A549 treated with ZK216348 at 1 μM for 4 hours (cell line): ENCODE measurements at places on chromosomes 11 and 22. TPM values are rescaled to one million over a fixed set of nuclear protein-coding genes. Genes with fewer than 3 reads are reported as not detected.

MAJIN gene
- not detected in 5 replicates for total RNA-seq

ABTB2 gene
- 22.6 to 41.2 TPM (median 35.3 TPM) in 5 replicates for total RNA-seq

CD3G gene
- total RNA-seq = not detected in 5 replicates

ATXN10 gene
- total RNA-seq = 95.0 to 157 TPM (median 113 TPM) in 5 replicates

ARHGAP8 gene
- total RNA-seq = 1.2 to 2.0 TPM (median 1.4 TPM) in 5 replicates

BIRC3 gene
- total RNA-seq = 30.8 to 49.7 TPM (median 45.9 TPM) in 5 replicates

ACTN3 gene
- 0.15 TPM in 1 of 5 replicates, not detected in the others for total RNA-seq

CCDC116 gene
- not detected in 5 replicates for total RNA-seq
